ENCODE measurements at places on chromosomes 1 and 21.
A peak's percentile ranks its signal among the peaks of the same experiment; 100 is the strongest.

DNA sequence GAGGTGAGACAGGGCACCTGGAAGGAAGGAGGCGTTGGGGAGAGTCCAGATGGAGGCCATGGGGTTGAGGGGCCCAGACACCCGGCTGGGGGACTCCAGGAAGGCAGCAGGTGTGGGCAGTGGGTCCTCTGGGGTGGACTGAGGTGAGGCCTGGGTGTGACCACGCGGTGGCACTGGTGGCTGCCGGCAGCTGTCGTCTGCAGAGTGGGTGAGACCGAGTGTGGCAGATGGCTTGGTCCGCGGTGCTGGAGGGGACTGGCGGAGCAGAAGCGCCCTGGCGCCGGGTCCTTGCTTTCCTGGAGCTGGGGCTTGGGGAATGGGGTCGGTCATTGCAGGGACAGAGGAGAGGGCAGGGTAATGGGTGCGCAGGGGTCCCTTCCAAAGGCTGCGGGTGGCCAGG is 12.5 kb downstream of the AGRN start:
- DNase-seq, result no peak

GRCh38 chr1:194028002-194028401 is 841.6 kb upstream of the B3GALT2 start:
- DNase-seq, result no peak

DNA sequence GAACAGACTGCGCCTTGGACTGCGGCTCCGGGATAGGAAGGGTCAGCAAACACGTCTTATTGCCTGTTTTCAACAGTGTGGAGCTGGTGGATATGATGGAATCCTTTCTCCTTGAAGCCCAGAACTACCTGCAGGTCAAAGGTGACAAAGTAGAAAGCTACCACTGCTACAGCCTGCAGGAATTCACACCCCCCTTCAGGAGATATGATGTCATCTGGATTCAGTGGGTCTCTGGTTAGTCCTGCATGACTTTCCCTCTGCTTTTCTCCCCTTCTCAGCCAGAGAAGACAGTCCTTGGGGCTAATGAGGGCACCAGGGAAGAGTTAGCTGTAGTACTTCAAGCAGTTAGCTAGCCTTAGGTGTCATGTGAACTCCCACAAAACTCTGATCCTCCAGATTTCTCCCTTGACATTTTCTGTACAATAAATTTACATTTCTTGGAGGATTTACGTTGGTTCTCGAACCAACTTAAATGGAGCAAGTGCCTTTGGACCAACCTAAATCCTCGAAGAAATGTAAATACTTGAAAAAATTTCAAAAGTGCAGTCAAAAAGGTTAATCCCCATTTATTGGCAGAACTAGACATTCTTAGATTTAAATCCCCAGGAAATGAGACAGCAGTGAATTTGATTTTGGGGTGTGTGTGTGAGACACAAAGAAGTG is 20.9 kb downstream of the NTMT2 start:
- DNase-seq, result no peak

- no peak for DNase-seq
Observed at GRCh38 chr1:222546091-222546490, 1.8 kb downstream of the HHIPL2 start.

DNA sequence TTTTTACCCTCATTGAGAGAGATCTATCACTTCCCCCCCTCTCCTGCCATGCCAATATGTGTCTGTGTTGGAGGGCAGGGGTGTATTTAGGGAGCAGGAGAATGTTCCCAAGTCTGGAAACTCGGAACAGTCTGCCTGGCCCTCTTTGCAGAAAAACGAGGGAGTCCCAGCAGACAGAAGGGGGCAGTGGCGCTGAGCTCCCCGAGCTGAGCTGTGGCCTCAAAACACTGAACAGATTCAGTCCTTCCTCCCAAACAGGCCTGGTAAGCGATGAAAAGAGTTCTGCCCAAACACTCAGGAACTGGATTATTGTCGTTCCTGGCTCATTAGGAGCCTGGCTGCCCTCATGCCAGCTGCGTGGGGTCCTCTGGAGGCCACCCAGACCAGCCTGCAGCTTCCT is 981 bp downstream of the CLDN14 start:
- no peak for DNase-seq

GRCh38 chr1:168923521-168924136 is 182.9 kb upstream of the ATP1B1 start:
- DNase-seq, result no peak

- no peak for DNase-seq
Observed at GRCh38 chr1:151834239-151834638, 2.6 kb upstream of the RORC start.

DNA sequence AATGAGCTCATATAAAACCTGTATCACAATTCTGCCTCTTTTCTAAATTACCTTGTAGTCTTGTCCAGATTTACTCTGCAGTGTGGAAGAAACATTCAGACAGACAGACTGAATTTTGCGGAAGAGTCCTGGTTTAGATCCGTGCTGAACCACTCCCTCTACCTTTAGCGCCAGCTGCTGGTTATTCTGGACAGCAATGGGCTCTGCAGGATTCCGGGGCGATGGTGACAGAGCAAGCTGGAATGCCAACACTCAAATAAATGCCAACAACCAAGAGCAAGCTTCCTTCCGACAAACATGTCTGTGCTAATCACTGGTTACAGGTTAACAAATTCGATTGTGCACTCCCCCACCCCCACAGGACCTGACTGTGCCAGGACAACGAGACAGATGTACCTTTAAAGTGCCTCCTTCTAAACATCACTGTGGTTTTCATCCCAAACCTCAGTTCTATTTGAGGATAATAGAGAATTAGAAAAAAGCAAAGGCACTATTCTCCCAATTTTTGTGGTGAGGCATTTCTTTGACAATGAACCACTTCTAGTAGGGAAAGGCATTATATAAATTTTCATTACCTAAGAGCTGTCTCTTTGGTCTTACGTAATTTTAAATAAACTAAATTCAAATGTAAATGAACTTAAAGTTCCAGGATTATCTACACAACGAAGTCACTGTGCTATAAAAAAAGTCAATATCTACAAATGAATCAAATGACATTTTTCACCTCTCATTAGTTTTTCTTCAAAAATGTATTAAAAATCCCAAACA is 90.4 kb downstream of the INTS7 start:
- no peak for DNase-seq

GRCh38 chr1:202584707-202585589 is 125.3 kb downstream of the SYT2 start:
- no peak for DNase-seq

DNA sequence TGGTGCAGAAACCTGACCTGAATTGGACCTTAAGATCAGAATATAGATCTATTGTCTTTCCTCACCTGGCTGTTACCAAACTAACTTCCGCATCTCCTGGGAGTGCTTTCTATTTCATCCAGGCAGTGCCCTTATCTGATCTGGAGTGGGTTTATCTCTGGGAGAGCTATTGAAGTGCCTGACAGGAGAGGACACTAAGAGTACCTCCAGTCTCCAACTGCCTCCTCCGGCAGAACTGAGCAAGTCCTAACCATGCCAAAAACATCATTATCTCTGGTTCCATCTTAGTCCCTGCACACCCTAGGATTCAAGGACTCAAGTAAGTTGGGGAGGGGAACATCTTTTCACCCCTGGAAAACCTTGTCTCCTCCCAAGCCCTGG is 12.4 kb upstream of the KCNJ15 start:
- DNase-seq, result no peak

DNA sequence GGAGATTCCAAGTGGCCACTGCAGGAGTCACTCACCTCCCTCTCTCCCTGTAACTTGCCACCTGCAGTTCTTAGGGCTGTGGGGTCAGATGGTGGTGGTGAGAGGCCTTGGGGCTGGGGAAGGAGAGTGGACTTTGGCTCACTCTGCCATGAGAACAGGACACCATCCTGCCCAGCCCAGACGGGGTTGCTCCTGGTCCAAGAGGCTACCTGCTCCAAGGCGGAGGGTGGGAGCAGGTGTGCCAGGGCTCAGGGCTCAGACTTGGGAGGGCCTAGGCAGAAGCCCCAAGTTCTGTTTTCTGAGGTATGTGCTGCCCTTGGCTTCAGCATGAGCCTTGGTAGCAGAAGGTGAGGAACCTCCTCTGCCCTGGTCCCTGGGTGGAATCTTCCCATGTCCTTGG is 11.4 kb upstream of the KCNC4 start:
- no peak for DNase-seq

- no peak for DNase-seq
Observed at GRCh38 chr21:34728479-34728878, 59.7 kb downstream of the CLIC6 start.

DNA sequence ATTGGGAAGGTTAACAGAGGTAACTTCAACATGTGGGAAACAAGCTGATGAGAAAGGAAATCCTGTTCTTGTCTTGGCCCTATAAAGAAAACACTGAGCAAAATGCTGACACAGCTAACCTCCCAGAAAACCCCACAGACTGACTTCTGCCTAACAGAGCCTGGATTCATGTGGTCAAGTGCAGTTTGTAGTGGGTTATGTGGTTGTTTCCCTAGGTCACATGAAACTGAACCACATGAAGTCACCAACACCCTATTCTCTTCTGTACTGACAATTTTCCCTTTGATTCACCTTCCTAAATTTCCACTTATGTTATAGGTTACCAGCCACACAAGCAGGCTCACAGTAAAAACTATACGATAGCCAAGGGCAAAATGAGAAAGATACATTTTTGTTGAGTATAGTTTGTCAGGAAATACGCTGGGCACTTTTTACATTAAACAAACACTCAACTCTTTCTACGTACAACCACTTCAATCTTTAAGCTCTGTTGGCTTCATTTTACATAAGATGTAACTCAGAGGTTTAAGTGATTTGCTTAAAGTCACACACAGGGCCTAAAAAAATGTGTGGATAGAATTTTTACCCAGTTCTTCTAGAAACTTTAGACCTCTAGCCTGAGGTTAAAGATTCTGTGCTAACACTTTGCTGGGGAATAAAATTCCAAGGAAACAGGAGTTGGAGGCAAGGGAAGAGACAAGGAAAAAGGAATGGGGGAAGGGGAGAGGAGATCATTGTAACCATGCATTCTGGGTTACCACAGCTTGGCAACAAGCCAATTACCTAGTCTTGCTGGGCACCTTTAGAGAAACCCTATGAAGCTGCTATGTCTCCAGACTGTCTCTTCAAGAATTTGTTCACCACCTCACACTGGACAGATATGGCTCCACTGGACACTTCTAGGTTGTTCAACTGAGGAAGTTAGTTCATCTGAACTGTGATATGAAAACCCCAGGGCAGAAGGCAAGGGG is 601.6 kb upstream of the USP24 start:
- no peak for DNase-seq

- DNase-seq, result no peak
Observed at GRCh38 chr1:60906526-60906925, 175.8 kb upstream of the NFIA start.

DNA sequence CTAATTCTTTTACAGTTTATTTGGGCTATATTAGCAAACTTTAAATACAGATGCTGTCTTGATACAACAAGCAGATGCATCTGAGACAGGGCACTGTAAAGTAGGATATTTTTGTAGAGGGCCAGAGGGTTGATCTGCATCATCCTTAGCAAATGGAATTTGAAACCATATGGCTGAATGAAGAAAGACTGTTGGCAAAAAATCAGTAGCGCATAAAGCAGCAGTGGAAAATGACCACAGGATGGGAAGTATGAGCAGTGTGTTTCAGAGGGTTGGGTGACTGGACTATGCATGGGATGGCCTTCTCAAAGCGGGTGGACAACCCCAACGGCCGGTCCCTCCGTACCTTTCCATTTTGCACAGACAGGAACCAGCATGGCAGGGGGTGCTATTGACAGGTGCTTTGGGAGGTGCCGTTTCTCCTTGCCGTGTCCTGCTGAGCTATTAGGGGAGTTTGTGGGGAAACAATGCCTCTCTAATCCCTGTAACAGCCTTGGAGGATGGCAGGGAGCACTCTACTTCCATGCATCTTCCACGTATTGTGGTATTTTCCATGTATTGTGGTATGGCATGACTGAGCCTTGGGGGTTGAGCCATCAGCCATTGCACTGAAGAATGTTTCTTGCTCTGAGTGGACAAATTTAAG is 5.9 kb downstream of the LRRC8B start:
- no peak for DNase-seq

- no peak for DNase-seq
Observed at GRCh38 chr21:39620856-39621255, 8.1 kb downstream of the B3GALT5 start.

DNA sequence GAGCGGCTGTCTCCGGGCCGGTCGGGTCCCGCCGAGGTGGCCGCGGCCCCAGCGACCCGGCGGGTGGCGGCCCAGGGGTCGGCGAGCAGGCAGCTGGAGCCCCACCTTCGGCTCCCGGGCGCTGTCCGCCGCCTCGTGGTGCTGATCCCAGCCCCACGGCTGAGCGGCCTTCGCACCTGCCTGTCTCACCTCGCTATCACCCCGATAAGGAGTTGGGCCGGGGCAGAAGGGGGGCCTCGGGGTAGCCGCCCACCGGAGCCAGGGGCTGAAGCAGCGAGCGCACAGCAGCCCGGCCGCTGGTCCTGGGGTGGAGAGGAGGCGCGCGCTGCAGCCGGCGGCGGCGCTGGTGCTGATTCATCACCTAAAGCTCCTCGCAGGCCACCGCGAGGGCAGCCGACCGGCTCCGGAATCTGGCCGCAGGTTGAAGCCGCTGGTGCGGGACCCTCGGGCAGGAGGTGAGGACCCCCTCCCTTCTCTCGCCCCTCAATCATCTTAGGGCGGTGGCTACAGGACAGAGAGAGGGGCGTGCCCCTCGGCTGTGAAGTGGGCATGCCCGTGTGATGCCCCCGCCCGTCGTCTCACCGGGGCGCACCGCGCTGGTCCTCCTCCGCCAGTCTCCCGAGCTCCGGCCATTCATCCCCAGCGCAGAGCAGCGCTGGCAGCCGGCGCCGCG is 575 bp downstream of the TRIM67 start:
- peak; percentile 31 for DNase-seq

GRCh38 chr1:209772126-209772525 is 12.2 kb downstream of the C1orf74 start:
- no peak for DNase-seq

DNA sequence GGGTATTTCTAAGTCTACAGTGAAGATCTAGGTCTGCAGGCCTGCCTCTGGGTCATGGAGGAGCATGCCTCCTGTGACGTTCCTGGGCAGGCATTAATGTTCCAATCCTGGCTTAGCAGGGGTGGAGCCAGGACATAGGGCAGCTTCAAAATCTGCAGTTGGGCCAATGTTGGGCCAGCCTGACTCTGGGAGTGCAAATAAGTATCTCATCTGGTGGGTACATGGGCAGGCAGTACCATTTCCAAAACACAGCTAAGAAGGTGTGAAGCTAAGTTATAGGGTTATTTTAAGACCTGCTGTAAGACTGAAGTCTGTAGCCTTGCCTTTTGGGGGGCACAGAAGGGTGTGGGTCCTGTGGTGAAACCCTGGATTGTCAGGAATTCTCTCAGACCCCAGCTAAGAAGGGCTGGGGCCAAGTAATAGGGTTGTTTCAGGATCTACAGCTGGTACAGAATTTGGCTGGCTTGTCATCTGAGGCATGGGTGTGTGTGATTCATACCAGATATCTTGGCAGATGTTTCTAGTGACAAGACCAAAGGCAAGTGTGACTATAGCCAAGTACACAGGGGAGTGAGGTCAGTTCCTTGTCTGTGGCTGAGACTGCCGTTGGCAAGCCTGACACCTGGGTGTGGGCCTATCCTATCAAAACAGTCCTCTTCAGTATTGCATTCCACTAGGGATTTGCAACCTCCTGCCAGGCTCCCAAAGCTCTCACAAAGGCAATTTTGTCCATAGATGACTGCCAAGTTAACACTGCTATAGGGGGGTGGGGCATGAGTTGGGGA is 468.7 kb upstream of the B3GALT2 start:
- no peak for DNase-seq

Measured in activated CD4-positive, alpha-beta T cell treated with anti-CD3 and anti-CD28 coated beads, Interleukin-2, amount 50 U/mL, for 48 hours (primary cell).